ENCODE measurements at places on chromosomes 3 and 15.

GRCh38 chr3:197482001-197482400 is 73.8 kb downstream of the BDH1 start:
- DNase-seq: no peak

DNA sequence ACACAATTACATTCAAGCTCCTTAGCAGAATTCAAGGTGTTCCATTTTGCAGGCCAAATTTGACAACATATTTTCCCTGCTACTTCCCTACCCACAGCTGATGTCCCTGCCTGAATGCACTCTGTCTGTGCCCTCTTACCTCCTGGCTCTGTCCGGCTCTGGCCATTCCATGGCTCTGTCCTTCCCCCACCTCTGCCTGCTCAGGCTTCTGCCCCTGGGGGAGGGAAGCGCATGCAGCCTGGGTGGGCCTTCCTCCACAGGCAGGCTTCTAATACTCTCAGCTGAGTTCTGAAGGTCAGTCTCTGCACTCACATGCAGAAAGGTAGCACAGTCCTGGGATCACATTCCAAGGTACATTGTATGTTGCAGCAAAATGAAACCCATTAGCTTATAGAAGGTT is 113.6 kb upstream of the CACNA2D3 start:
- DNase-seq: no peak

DNA sequence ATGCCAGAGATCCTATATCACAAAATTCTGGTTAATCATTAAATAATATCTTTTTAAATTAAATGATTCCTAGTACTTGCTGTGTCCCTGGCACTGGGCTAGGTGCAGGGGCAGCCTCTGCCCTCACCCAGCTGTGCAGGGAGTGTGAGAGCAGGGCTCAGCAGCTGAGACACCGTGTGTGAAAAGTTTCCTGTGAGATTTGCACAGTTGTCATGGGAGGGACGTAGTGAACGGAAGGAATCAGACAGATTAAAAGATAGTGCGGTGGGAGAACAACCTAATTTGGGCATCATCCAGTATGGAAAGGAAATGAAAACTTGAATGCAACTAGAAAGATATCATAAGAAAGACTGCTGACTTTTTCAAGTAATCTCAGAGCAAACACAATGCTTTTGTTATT is 204.1 kb downstream of the SSR3 start:
- DNase-seq: no peak

DNA sequence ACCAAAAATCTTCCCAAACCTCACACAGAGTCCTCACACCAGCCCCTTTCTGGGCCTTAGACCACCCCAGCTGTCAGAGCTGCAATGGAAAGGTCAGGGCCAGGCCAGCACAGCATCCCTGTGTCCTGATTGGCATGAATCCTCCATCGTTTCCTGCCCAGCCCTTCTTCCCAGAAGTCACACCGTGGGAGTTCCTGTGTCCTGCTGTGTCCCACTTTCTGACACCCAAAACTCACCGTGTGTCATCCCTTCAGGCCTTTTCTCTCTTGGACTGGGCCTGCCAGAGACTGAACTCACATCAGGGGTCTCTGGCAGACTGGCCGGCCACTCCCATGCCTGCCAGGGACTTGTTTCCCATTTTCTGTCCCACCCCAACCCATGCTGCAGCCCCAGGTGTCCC is 32.5 kb upstream of the CHRNB4 start:
- DNase-seq: no peak

DNA sequence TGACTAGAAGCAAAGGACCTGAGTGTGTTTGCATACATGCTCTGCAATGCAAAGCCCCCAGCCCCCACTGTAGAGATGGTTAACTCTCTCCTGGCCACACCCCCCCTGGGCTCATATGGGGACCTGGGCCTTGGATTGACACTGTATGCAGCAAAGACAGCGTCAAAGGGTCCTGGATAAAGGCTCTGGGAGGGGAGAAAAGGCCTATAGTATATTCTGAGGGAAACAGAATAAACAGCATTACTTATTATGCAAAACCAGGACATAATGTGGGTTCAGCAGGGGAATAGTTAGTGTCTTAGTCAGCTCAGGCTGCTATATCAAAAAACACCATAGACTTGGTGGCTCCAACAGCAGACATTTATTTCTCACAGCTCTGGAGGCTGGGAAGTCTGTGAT is 158.7 kb downstream of the APBA2 start:
- no peak for DNase-seq

GRCh38 chr3:178117641-178118040 is 418.6 kb upstream of the KCNMB2 start:
- no peak for DNase-seq

DNA sequence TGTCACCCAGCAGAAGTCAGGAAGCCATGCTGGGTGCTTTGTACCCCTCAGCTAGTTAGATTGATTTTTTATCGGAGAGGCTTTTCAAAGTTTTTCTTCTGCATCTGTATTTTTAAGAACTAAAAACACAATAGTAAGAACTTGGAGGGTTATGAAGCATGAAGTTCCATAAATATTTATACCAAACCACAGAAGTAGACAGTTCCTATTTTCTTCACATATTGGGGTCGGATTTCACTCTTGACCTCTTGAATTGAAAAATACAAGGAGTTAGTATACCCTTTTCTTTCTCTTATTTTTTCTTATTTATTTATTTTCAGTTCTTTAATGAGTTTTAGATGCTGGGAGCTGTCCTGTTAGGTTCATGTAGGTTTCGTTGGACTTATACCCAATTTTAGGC is 35.1 kb downstream of the SLC25A26 start:
- no peak for DNase-seq

DNA sequence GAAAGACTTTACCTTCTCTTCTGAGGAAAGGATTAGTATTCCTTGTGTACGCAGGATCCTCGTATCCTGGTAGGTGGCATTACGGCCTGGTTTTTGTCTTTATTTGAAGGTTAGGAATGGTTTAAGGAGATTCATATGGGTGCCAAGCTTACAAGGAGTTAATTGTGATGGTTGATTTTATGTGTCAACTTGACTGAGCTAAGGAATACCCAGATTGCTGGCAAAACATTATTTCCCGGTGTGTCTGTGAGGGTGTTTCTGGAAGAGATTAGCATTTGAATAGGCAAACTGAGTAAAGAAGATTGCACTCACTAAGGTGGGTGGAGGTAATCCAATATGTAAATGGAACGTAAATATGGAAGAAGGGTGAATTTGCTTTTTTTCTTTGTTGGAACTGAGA is 44.4 kb upstream of the ABI3BP start:
- no peak for DNase-seq

DNA sequence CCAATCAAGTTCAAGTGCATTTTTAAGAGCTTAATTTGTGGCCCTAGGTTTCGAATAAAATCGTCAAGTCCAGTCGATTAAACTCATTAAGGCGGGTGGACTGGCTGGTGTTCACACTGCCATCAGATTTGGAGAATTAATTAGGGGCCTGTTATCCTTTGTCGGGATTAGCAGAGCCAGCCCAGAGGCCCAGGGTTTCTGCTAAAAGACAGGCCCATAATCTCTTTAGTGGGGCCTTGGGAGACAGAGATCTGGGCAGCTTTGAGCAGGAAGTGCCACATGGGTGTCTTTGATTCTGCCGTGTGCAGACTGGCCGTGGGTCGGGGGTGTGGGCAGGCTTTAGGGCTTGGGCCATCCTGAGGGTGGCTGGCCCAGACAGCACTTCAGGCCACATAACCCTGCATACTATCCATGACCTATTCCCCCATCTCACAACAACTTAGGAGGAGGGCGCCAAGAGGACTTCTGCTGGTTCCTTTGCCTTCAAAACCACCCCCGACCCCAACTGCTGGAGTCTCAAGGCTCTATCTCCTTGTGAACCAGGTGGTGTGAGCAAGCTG is 94.7 kb downstream of the PLXNA1 start:
- no peak for DNase-seq

DNA sequence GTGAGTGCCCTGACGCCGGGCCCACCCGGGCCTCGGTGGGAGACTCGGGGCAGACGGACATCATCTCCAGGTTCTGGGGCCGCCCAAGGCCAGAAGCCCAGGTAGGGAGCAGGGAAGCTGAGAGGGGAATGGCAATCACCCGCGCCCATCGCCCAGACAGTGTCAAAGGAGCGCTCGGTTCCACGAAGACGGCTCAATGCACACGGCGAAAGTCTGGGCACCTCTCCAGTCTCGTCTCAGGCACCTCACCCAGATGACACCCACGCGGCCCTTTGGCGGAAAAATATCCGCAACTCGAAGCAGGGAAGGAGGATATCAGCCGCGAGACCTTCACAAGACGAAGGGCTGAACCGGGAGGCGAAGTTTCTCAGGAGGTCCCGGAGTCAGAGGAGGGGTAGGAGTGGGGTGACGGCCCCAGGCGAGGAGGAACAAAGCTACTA is 916 bp downstream of the IL17RD start:
- no peak for DNase-seq

DNA sequence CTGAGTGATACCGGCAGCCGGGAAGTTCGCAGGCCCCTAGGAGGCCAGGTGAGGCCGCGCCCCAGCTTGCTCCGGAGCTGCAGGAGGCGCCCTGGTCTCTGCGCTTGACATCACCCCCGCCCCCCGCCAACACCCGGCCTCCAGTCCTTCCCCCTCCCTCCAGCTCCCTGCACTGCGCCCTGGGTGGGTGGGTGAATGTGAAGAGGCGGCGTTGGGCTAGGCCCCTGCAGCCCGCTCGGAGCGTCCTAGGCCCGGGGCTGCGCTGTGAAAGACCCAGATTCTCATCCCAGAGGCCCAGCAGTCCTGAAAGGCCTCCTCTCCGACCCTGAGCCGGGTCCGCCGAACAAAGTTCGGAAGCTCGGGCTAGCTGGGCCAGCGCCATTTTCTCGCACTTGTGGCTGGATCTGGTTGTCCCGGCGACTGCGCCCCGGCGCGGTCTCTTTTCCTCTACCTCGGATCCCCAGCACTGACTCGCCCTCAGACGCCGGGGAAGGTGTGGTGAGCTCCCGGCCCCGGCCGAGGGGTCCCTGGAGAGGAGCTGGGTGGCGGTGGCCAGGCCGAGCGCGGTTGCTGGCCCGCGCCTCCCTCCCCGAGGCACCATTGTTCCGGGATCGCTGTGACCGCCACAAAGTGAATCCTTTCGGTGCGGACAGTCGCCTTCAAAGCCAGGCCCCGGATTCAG is 12.9 kb downstream of the ZIC4 start:
- no peak for DNase-seq

- no peak for DNase-seq
Observed at GRCh38 chr15:39501366-39502081, 79.4 kb upstream of the THBS1 start.

DNA sequence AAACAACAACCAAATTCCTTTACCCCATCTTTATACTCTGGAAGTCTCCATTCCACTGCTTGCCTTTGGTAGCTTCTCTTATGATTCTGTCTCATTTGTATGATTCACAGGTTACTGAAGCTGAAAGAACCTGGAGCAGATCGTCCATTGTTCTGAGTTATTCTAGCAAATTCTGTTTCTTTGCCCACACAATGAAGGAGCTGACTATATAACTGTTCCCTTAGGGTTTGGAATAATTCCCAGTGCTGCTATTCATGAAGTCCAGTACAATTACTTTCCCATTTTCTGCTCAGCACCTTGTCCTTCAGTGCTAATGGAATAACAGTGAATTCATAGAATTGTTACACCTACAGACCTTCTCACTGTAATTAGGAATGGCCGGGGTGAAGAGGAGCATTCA is 167.8 kb downstream of the CHST2 start:
- DNase-seq: no peak

DNA sequence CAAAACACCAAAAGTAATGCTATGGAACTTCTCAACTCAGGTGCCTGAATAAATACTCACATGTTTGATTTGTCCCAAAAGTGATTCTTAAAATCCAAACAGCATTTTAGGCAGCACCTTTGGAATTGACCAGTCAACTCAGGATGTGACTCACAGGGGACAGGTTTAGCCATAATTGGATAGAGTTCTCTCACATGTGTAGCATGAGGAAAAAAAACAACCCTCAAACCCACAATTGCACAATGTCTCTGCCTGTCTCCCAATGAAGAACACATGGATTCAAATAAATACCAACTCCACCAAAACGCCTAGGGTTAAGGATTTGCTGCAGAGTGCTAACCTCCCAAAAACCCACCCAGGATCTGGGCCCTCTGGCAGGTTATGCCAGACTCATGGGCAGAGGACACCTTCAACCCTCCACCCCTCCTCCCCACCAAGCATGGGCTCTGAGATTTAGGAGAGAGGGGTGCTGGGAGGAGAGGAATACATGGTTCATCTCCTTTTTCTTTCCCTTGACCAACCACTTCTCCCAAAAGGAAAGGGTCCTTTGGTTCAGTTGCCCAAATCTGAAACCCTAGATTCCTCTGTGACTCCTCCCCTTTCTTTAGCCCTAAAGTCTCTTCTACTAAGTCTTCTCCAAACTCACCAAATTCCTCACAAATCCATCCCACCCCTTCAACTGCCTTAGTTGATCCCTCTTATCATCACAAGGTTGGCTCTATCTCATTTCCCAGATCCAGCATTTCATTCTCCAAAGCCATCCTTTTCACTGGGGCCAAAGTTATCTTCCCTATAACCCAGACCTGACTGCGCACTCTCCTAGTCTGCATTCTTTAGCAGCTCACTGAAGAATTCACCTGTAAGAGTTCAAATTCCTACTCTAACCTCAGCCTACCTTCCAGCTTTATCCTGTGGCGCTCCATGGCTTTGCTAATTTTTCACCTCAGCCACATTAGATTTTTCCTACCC is 7.7 kb downstream of the RYK start:
- DNase-seq: no peak

GRCh38 chr15:48149858-48150257 is 28.2 kb downstream of the MYEF2 start:
- no peak for DNase-seq

- no peak for DNase-seq
Observed at GRCh38 chr3:76585794-76586392, 454.0 kb upstream of the ROBO2 start.
